Fibroblast of skin of left quadriceps (primary cell): ENCODE measurements at places on chromosomes 3 and 15.

DNA sequence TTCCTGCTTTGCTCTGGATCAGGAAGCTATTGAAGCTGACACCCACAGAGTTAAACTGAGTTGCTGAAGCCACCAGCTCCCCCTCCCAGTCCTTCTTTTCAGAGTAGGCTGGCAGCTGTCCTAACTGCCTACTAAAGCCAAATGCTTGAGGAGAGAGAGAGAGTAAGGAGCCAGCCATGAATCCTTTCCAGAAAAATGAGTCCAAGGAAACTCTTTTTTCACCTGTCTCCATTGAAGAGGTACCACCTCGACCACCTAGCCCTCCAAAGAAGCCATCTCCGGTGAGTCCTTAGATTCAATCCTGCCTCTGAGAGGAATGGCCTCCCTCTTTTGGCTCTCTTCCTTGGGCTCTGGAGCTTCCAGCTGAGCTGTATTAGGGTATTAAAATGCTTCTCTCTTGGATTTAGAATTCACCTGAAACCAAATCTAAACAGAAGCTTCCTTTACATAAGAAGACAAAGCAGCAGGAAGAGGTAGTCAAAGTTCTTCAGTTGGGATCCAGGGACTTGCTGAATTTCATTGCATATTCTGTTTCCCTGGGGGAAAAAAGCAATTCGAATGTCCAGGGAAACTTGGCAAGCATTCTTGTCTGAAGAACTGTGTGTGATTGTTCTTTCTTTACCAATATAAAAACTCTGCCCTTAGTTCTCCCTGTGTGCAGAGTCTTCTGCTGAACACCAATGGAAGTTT, at the start of gene SLC15A2:
TSS of gene SLC15A2 (plus strand) at position 101 of the 690 bp plus-strand sequence. CDS start at position 177, 76 bp downstream.
- no peak for DNase-seq

DNA sequence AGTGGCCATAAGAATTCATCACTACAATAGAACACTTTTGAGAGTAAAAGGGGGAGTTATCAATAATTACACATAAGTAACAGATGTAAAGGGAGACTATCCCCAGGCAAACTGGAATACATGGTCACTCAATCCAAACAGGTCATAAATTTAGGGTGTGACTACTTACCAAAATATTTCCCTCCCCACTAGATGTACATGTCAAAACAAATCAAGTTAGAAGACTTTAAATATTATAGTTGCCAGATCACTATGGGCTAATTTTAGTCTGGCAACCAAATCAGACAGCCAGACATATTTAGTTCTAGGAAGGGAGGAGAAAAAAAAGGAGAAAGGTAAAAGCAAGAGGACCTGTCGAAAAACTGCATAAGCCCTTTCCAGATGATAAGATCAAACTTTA, 23.1 kb downstream of the SLC24A5 start:
- DNase-seq = peak; percentile 11

DNA sequence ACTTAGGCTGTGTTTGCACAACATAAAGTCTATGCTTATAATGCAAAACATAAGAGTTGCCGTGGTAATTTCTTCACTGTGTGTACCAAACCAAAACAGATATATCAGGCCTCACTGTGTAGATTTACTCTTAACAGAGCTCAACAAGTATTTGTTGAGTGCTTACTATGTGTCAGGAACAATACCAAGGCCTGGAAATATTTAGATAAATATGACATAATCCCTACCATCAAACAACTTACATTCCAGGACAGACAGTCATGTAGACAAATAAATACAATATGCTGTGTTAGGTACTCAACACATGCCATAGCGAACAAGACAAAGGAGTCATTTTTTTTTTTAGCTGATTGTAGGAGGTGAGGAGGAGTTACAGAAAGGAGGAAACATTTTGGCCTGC, 554.0 kb downstream of the NSUN3 start:
- no peak for DNase-seq

DNA sequence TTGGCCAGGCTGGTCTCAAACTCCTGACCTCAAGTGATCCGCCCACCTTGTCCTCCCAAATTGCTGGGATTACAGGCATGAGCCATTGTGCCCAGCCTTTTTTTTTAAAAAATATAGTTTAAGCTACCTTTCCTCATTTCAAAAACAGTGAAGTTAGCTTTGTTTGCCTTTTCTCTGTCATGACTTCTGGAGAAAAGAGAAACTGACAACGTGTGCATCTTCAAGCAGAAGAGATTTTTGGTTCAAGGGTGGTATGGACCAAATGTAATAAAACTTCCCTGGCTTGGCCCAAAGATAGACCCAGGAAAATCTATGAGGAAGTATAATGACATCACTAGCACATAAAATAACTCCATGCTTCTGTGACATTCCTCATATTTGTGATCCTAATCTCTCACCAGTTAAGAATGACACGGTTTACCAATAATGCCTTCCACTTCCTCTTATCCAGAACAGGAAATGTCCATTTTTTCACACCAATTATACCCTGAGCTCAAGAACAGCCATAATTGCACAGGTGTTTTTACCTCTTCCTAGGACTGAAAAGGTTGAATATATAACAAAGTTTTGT, 781.2 kb upstream of the NR2F2 start:
- no peak for DNase-seq

- no peak for DNase-seq
Measured at GRCh38 chr3:123278446-123278845, 76.7 kb downstream of the SEC22A start.

- DNase-seq = no peak
Measured at GRCh38 chr15:29765898-29766527, 56.3 kb downstream of the TJP1 start.

DNA sequence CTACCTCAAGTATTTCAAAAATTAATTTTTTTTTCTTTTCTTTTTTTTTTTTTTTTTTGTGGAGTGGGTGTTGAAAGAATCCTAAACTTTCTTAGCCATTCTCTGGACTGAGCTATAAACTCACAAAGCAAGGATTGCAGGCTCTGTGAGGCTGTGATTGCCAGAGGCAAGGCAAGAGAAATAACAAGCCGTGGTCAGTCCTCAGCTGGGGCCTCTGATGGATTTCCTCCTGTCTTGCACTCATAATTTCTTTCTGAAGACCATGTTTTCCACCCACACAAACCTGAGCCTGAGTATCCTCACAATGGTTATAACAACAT, 1.3 kb downstream of the CX3CR1 start:
- DNase-seq = no peak

DNA sequence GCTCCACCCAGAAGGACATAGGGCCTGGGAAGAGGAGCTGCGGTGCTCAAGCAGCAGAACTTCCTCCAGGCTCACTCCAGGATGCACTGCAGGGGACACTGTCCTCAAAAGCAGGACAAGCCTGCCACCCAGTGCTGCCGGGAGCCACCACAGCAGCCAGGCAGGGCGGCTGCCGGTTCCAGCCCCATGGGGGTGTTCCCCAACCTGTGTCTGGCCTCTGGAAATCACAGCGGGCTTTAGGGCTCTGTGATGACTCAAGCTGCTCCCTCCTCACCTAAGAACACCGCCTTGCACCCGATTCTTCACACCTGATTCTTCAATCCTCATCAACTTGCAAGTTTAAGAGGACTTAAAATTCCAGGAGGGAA, 71.9 kb upstream of the SLC6A11 start:
- no peak for DNase-seq

DNA sequence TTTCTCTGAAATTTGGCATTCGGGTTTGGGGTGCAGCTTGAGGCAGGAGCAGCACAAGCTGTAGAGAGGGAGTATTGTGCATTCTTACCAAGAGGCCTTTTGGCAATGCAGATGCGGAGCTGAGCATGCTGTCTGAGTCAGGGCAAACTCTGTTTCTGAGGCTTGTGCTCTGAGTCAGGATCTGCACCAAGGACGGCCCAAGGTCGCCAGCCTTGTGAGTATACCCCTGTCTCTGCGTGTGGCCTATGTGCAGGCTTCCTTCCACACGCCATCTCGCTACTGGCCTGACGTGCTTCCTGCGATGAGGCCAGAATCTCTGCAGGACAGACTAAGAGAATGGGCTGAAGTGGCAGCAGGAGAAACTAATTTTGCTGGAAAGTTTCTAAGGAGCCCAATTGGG, 83.8 kb upstream of the ROPN1 start:
- no peak for DNase-seq

DNA sequence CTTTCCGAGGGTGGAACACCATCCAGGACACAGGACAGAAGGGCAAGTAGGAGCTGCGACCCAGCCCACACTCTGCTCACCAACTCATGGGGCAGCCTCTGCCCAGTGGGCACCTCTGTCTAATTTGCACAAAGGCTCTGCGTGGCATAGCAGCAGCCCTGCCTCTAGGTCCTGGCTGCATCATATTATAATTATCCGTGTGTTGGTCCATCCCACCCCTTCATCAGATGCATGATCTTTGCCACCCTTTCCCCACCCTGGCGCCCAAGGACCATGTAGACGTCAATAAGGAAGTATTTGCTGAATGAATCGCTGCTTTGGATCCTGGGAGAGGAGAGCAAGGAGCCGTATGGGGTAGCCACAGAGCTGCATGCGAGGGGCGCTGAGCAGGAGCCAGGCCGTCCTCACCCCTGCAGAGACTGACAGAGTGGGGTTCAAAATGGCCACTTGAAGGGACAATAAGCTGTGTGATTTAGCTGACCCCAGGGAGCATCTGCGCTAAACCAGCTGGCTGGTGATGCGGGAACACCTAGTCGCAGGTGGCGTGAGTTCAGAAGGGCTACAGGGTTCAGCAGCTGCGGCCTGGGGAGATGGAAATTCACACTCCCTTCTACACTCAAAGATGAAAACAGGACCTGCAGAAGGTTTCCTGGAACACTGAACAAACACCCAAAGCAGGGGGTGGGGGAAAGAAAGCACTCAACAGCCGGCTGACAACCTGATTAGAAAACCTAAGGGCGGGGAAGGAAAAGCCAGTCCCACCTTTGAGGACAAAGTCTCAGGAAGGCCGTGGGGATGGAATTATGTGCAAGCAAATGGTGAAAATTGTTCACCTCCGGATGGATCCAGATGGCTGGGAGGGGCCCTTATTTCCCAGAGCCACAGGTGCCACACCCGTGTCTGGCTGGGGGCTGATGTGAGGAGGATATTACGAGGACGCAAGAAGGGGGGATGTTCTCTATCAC, 6.4 kb downstream of the MGLL start:
- no peak for DNase-seq

- no peak for DNase-seq
Measured at GRCh38 chr3:8303466-8303865, 198.2 kb upstream of the LMCD1 start.

GRCh38 chr3:34109021-34109420, 310.6 kb downstream of the PDCD6IP start:
- no peak for DNase-seq

- DNase-seq = no peak
Measured at GRCh38 chr15:70447081-70447480, 316.3 kb downstream of the UACA start.

GRCh38 chr15:60179786-60180391, 175.8 kb downstream of the FOXB1 start:
- peak; percentile 20 for DNase-seq

GRCh38 chr3:159765030-159765859, 223.4 kb upstream of the IL12A start:
- DNase-seq = peak; percentile 96

DNA sequence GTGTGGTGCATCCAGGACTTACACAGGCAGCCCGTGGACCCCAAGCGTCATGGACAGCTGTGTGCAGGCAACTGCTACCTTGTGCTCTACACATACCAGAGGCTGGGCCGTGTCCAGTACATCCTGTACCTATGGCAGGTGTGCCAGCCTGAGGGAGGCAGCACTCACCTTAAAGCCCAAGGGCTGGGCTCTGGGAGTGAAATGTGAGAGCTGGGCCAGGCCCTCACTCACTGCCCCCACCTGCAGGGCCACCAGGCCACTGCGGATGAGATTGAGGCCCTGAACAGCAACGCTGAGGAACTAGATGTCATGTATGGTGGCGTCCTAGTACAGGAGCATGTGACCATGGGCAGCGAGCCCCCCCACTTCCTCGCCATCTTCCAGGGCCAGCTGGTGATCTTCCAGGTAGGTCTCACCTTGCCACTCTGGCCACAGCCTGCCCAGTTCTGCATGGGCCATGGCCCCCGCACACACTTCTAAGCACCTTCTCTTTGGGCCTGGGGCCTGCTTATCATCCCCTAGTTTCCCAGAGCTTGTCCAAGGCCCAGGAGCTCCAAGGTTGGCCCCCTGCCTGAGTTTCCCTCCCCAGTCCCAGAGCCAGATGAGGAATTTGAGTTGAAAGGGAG, 11.0 kb downstream of the VILL start:
- no peak for DNase-seq

- peak; percentile 96 for DNase-seq
Measured at GRCh38 chr3:113783463-113783862, 36.6 kb downstream of the ATP6V1A start.

GRCh38 chr15:69750253-69750652, 297.6 kb downstream of the RPLP1 start:
- no peak for DNase-seq

DNA sequence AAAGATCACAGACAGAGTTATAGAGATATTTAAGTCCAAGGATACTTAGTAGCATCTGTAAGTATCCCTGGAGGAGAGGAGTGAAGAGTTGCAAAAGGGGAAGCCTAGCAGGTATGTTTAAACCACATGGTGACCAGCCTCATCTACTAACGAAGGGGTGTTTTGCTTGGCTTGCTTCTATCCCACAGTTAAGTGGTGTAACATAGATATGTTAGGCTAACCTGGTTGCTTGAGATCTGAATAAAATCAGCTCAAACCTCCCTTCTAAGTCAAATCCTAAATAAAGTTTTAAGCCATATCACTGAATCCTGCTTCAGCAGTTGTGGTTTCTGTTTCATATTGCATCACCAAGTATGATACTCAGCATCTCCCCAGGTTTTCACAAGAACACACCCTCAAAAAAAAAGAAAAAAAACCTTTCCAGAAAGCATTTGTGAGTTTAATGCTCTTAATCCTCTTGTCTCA, 880.2 kb downstream of the ROBO1 start:
- DNase-seq = no peak

- DNase-seq = no peak
Measured at GRCh38 chr3:59374091-59374817, 324.4 kb upstream of the CFAP20DC start.

- DNase-seq = no peak
Measured at GRCh38 chr15:100526027-100526481, 2.7 kb downstream of the CERS3 start.

DNA sequence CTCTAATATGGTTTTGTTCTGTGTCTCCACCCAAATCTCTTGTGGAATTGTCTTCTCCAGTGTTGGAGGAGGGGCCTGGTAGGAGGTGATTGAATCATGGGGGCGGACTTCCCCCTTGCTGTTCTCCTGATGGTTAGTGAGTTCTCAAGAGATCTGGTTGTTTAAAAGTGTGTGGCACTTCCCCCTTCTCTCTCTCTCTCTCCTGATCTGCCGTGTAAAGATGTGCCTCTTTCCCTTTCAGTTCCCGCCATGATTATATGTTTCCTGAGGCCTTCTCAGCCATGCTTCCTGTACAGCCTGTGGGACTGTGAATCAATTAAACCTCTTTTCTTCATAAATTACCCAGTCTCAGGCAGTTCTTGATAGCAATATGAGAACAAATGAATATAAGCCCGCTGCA, 33.1 kb downstream of the RETNLB start:
- DNase-seq = no peak

GRCh38 chr3:161319867-161320266, 51.5 kb downstream of the SPTSSB start:
- no peak for DNase-seq

DNA sequence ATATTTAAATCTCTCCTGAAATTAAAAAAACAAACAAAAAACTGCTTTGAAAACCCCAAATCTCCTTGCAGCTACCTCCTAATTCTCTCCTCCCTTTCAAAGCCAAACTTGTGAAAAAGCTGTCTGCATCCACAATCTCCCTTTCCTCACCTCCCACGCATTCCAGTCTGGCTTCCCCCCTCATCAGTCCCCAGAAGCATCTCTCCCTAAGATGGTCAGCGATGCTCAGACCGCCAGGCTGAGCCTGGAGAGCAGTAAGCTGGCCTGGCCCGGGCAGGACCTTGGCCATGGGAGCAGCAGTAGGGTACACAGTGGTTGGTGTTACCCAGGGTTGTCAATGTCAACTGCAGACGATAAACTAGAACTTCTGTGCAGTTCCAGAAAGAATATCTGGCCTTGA, 32.9 kb upstream of the BLM start:
- DNase-seq = no peak
